ENCODE measurements at places on chromosomes 3 and 15.

- DNase-seq: no peak
These were observed 57.9 kb downstream of the TPRA1 start for GRCh38 chr3:127532561-127533203.

- DNase-seq: no peak
These were observed 82.9 kb upstream of the THBS1 start for GRCh38 chr15:39497759-39498565.

GRCh38 chr3:72137865-72138861, 353.2 kb upstream of the PROK2 start:
- no peak for DNase-seq

- no peak for DNase-seq
These were observed 36.0 kb downstream of the ATP13A5 start for GRCh38 chr3:193342551-193342950.

DNA sequence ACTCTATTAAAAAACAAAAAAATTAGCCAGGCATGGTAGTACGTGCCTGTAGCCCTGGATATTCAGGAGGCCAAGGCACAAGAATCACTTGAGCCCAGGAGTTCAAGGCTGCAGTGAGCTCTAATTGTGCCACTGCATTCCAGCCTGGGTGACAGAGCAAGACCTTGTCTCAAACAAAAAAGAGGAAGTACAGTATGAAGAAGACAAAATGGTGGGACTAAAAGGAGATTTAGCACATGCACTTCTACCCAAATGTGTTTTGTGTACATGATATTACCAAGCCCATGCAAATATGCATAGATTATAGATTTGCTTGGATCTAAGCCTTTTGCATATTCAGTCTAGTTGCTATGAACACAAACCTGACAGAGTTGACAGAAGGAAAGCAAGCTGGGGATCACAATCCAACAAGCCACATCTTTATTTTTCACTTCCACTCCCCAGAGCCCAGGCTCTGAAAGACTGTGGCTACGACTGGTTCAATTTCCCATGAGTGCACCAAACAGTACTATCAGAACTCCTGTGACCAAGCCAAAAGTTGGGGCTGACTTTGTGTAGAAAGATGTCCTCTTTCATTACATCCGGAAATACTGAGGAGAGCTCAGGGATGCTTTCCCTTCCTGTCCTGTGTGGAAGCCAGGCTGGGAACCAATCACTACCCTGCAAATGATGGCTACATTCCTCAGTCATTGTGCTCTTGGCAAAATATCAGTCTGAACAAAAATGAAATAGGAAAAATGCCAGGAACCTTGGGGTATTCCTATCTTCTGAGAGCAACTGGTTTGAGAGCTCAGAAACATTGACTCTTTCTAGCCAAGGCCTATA, 49.4 kb downstream of the TGM4 start:
- DNase-seq: peak; percentile 21

- no peak for DNase-seq
These were observed 175.1 kb downstream of the VGLL3 start for GRCh38 chr3:86815880-86816279.

DNA sequence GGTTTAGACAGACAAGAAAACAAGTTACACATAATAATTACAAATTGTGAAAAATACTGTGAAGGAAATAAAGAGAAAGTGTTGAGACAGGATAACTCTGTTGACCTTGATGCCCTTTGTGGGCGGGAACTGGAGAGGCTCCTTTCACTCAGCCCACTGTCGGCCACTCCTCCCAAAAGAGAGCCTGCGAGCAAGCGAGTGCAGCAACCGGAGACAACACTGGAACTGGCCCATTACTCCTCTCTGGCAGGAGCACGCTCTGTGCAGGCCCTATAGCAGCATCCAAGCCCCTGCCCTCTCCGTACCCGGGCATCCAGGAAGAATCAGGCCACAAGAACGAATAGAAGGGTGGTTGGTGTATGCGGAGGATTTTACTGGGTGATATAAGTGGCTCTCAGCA, 16.2 kb upstream of the DUT start:
- no peak for DNase-seq

GRCh38 chr3:122956693-122957455, 70.7 kb downstream of the SEMA5B start:
- DNase-seq: no peak

- DNase-seq: no peak
These were observed 52.0 kb downstream of the DZIP1L start for GRCh38 chr3:138063416-138063815.

DNA sequence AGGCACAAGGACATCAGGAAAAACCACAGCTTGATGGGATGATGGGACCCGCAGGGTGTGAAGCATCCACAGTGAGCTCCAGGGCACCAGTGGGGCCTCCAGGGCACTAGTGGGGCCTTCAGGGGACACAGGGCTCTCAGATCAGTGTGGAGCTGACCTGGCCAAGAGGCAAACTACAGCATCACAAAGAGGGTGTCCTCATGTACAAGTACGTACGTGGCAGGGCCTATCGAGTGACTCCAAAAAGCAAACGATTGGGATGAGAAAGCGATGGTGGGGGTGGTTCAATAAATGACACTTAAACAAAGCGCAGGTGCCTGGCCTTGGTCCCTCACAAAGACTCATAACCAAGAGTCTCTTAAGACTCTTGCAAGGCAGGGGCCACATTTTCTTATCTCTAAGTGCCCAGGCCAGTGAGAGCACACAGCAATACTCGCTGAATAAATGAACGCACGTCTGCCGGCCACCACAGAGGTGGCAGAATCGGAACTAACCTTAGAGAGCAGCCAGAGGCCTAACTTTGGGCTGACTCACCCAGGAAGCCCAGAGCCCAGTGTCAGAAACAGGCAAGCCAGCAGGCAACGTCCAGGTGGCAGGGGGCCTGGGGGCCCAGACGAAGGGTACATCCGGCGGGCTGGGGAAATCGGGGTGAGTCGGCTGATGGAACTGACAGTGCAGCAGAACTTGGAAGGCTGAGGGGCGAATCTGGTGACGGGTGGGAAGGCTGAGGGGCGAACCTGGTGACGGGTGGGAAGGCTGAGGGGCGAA, 8.7 kb downstream of the PCSK6 start:
- no peak for DNase-seq

- DNase-seq: no peak
These were observed 302.0 kb downstream of the CHST2 start for GRCh38 chr3:143421556-143421955.

- no peak for DNase-seq
These were observed 107.4 kb upstream of the HES1 start for GRCh38 chr3:194028434-194029004.

GRCh38 chr15:64548235-64548634, 87.9 kb downstream of the ZNF609 start:
- no peak for DNase-seq

- no peak for DNase-seq
These were observed 325.8 kb upstream of the CTNNB1 start for GRCh38 chr3:40873476-40873875.

DNA sequence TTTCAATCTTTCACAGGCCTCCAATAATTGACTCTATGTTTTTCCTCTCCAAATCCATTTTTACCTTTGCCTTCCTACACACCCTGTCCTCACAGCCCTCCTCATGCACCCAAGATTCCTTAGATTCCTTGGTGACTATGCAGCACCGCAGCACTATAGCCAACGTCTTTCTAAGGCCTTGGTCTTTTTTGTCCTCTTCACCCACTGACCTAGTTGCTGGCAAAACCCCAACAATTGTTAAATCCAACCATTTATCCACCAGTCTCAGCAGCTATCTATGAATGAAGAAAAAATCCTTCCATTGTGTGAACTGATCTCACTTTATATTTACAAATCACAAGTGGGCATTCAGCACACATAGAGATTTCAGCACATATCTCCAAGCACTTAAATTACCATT, 203.9 kb downstream of the VGLL3 start:
- DNase-seq: no peak

DNA sequence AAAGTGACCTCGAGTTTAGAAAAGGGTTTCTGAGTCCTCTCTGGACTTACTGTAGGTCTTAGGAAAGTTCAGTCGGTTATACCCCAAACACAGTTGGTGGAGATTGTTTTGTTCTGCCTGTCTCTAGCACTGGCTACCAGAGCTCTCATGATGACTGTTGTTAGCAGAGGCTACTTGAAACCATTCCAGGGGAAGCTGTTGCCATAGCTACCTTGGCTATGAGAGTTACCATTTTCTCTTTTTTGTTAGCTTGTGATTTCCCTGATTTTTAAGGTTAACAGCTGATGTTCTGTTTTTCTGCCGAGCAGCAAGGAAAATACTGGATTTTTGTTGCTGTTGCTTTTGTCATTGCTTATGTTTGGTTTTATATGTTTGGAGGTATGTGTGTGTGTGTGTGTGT, 26.7 kb downstream of the ABHD2 start:
- no peak for DNase-seq

DNA sequence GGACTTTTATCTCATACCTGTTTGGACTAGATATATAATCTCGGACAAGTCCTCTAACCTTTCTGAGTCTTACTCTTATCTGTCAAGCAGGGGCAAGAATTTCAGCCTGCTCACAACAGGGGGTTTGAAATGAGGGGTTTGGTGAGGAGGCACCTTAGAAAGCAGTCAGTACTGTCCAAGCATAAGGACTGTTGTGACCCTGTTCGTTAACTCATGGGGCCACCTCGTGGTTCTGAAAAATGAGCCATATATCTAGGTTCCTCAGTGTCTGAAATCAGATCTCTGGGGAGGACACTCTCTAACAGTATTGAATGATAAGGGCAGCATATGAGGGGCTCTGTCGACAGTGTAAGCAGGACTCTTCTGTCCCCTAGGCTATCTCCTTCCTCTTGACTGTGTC, 7.2 kb upstream of the TIMP4 start:
- no peak for DNase-seq

DNA sequence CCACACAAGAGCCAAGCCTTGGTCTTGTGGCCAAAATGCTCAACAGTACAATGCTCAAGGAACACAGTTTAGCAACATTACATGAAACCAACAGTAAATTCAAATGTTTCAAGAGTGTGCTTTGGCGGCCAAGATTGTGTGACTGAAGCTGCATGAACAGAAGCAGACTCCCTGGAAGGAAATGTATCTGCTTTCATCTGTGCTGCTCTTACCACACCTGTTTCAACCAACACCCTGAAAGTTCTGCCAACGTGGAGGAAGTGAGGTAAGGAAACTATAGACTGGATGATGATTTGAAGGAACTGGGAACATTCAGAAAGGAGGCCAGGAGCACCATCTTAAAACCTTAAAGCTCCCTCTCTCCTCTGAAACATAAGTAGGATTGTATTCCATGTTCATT, 55.7 kb downstream of the MB21D2 start:
- DNase-seq: no peak

DNA sequence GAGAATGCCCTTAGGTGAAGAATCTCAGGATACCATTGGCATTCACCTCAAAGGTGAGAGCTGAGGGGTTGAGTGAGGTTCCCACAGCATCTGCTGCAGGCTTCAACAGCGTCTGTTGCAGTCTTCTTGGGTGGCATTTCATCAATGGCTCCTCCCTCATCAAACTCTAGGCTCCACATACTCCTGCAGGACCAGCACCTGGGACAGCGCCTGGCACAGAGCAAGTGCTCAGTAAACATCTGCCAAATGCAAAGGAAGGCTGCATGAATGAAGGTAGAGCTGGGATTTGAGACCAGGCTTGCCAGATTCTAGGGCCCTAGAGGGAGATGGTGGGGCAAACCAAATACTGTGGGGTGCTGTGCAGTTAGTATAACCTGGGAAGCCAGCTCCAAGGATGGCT, 9.6 kb downstream of the TRH start:
- no peak for DNase-seq

GRCh38 chr3:28916713-28917499, 364.0 kb upstream of the RBMS3 start:
- no peak for DNase-seq

GRCh38 chr15:39167164-39168058, 413.5 kb upstream of the THBS1 start:
- no peak for DNase-seq

DNA sequence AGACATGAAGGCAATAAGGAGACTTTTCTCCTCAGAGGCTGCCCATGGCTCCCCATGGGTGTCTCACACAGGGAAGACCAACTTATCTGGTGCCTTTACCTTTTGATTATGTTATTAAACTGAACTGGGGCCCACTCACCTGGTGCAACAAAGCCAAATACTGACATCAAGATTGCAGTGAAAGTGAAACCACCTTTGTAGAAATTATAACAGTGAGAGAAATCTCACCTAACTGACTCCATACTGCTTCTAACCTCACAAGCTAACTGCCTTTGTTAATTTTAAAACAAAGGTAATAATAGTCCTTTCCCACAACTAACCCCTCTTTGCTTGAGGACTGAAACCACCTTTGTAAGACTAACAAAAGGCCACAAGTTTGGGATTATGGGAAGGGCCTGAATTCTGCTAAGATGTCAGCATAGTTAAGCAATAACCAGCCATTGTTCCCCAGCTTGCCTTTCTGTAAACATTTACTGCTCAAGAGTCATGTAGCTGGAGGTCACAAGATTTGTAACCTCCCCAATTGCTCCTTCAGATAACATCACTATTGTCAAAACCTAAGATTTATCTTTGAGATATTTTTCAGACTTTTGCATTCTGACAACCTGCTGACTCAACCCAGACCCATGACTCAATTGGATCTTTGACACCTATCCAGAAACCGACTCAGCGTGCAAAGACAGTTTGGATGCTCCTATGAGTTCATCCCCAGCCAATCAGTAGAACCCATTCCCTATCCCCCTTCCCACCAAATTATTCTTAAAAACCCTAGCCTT, 420.3 kb upstream of the CFAP20DC start:
- DNase-seq: no peak

GRCh38 chr3:53224026-53224425, 31.8 kb downstream of the TKT start:
- DNase-seq: no peak

DNA sequence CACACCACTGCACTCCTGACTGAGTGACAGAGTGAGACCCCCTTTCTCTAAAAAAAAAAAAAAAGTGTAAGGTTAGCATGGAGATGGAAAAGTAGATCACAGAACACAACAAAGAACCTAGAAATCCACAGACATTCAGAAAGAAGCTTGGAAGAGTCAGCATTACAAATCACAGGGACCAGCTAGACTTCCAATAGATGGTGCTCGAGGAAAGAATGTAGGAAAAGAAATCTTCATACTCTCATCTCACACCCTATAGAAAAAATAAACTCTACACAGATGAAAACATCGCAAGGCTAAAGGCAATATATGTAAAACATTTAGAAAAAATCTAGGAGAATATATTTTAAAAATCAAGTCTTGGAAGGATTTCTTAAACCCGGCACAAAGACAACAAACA, 94.5 kb upstream of the ABHD17C start:
- no peak for DNase-seq

GRCh38 chr15:65105038-65105437, 10.0 kb downstream of the UBAP1L start:
- no peak for DNase-seq

DNA sequence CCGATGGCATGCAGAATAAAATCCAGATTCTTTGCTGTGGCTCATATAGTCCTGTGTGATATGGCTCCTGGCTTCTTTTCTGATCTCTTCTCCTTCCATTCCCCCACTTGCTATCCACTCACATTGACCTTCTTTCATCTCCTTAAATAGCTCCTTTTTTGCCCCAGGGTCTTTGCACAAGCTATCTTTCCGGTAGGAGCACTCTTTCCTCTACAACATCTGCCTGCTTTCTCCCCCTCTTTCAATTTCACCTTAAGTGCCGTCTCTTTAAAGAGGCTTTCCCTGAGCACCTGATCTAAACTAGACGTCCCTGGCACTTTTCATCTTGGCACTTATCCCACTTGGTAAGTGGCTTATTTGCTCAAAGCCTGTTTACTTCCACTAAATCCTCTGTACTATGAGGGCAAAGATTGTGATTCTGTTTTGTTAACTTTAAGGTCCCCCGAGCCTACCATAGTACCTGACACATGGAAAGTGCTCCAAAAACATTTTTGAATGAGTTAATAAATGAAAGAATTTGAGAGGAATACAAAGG, 323.3 kb upstream of the TLE3 start:
- DNase-seq: no peak
